ENCODE measurements at places on chromosomes 7 and 10.

- no peak for DNase-seq
These were observed 648.5 kb upstream of the LRRN3 start for GRCh38 chr7:110442381-110442837.

- no peak for DNase-seq
These were observed 4.1 kb downstream of the LBX1 start for GRCh38 chr10:101224910-101225823.

DNA sequence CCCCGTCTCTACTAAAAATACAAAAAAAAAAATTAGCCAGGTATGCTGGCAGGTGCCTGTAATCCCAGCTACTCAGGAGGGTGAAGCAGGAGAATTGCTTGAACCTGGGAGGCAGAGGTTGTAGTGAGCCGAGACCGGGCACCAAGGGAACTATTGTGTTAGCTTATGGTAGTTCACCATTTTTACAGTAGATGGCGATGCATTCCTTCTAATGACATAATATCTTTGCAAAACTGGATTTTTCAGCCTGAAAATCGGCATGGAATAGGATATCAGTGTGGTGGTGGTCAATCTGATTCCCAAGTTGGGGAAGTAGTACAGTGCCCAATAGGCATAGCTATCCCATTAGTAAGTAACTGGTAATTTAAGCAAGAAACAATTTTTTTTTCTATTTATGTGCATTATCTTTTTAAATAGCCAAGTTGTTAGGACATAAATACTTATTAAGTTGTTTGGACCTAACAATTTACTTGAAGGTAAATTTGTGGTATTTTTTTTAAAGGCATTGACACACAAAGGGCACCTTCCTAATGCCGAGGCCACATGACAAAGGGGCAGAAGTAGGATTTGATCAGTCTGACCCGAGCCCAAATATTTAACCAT lies 17.6 kb upstream of the IMPDH1 start:
- no peak for DNase-seq

GRCh38 chr7:20095436-20095835 lies 121.7 kb downstream of the MACC1 start:
- DNase-seq: no peak

Measured in stimulated activated CD4-positive, alpha-beta T cell treated with anti-CD3 and anti-CD28 coated beads, Interleukin-1b, Interleukin-23, amount 100 ng/mL, for 1 hour (primary cell).